Daoy (cell line): ENCODE measurements at places on chromosomes 12 and 14. TPM values are rescaled to one million over a fixed set of nuclear protein-coding genes. Genes with fewer than 3 reads are reported as not detected.

Gene SLC4A8
- total RNA-seq = 2.3 and 16.6 TPM in 2 replicates

Gene RERG
- 0.40 TPM in 1 of 2 replicates, not detected in the other for total RNA-seq

Gene ESR2
- total RNA-seq = 0.74 TPM in 1 of 2 replicates, not detected in the other

Gene LBHD2
- total RNA-seq = not detected in 2 replicates

Gene ART4
- not detected in 2 replicates for total RNA-seq

Gene PDE3A
- total RNA-seq = 0.17 and 0.57 TPM in 2 replicates

Gene SLC39A5
- 0.11 TPM in 1 of 2 replicates, not detected in the other for total RNA-seq

Gene CLSTN3
- 3.7 and 10.6 TPM in 2 replicates for total RNA-seq

Gene RTN1
- 2.4 and 5.3 TPM in 2 replicates for total RNA-seq

Gene NPC2
- total RNA-seq = 132 and 135 TPM in 2 replicates

Gene DPPA3
- not detected in 2 replicates for total RNA-seq

Gene TTC7B
- 21.3 and 33.2 TPM in 2 replicates for total RNA-seq

Gene IRAK3
- 0.09 and 0.17 TPM in 2 replicates for total RNA-seq

Gene TMEM233
- total RNA-seq = 1.8 and 2.7 TPM in 2 replicates

Gene SYT1
- 0.45 and 1.1 TPM in 2 replicates for total RNA-seq

Gene LRP6
- 5.1 and 6.3 TPM in 2 replicates for total RNA-seq

Gene EXOC3L4
- total RNA-seq = 0.97 TPM in 1 of 2 replicates, not detected in the other

Gene NUAK1
- total RNA-seq = 30.1 and 31.3 TPM in 2 replicates

Gene NEUROD4
- total RNA-seq = not detected in 2 replicates

Gene IFNG
- not detected in 2 replicates for total RNA-seq

Gene DNAJC22
- total RNA-seq = 2.4 and 2.7 TPM in 2 replicates

Gene NGB
- not detected in 2 replicates for total RNA-seq

Gene RFLNA
- 63.9 and 65.9 TPM in 2 replicates for total RNA-seq

Gene DBX2
- not detected in 2 replicates for total RNA-seq

Gene CHD8
- total RNA-seq = 42.4 and 42.6 TPM in 2 replicates

Gene COX6A1
- 944 and 961 TPM in 2 replicates for total RNA-seq

Gene SERPINA10
- not detected in 2 replicates for total RNA-seq
